Adrenal gland (tissue), 19 donors: ENCODE measurements at places on chromosomes 2 and 18.

DNA sequence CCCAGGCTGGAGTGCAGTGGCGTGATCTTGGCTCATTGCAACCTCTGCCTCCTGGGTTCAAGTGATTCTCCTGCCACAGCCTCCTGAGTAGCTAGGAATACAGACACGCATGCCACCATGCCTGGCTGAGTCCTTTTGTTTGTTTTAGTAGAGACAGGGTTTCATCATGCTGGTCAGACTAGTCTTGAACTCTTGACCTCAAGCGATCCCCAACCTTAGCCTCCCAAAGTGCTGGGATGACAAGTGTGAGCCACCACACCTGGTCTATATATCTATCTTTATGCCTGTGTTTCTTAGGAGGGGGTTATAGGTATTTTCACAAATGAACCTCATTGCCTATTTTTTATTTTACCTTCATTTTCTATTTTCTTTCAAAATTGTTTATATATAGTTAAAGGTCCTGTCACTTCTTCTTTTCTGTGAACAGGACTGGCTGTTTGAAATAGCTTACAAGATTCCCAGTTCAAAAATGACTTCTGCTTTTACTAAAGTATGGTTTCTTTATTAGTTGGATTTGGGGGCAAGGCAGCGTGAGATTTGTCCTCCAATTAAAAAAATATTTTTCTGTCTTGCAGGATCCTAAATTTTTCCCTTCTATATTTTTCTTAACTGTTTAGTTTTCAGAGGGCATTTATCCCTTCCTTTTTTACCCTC, 16.4 kb upstream of the MARCHF7 start:
- DNase-seq: no peak

GRCh38 chr18:78739882-78740677, 239.5 kb upstream of the SALL3 start:
- no peak for DNase-seq

DNA sequence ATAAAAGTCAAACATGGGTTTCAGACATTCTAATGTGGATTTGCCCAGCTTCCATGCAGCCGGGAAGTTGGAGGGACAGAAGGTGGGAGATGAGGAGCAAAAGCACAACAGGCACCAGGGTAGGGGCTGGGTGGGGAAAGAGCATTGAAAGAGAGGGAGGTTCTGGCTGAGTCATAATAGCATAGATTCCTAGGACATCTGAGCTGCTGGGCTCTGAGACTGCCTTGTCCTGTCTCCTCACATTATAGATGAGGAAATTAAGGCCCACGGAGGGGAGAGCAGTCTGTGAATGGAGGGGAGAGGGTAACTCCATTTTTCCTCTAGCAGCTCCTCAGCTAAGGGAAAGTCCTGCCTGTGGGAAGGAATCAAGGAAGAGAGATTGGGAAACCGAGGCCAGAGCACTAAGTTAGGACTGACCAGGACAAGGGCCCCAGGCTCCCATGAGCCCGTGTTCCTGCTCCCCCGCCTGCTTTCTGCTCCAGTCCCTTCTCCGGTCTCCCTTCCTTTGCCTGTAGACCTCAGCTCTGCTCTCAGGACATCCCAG, 26.2 kb downstream of the SH2D6 start:
- no peak for DNase-seq

GRCh38 chr2:67054728-67055127, 342.4 kb upstream of the ETAA1 start:
- DNase-seq: peak; percentile 88

GRCh38 chr18:48892146-48892855, 58.5 kb downstream of the SMAD7 start:
- no peak for DNase-seq

- DNase-seq: peak; percentile 87
Measured at GRCh38 chr2:200905618-200906296, 16.6 kb downstream of the NIF3L1 start.

DNA sequence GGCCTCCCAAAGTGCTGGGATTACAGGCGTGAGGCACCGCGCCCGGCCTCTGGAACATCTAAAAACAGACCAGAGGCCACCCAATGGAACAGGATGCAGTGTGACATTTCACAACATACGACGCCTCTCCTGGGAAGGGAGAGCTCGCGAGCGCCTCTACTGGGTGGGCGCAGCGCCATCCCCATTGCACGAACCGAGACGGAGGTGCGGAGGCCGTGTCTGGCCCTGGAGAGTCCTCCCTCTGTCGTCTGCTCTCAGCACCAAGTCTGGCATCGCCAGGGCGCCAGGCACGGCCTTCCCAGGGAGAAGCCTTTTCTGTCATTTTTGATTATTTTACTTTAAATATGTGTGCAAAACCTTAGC, 9.4 kb upstream of the GBX2 start:
- DNase-seq: no peak

DNA sequence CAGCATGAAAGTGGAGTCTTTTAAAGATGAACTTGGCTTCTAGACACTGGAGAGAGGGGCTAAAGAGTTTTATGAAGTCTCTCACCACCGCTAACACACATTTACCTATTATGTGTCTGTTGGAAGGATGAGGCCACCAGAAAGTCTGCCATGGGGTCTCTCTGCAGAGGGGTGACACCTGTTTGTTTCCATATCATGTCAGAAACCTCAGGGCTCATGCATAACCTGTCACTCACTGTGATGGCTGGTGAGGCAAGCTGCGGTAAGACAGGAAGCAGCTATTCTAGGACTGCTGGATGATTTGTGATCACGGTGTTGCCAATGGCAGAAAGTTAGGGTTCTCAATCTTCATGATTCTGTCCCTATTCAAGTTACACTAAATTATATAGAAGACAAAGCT, 60.8 kb upstream of the DNMT3A start:
- DNase-seq: no peak

DNA sequence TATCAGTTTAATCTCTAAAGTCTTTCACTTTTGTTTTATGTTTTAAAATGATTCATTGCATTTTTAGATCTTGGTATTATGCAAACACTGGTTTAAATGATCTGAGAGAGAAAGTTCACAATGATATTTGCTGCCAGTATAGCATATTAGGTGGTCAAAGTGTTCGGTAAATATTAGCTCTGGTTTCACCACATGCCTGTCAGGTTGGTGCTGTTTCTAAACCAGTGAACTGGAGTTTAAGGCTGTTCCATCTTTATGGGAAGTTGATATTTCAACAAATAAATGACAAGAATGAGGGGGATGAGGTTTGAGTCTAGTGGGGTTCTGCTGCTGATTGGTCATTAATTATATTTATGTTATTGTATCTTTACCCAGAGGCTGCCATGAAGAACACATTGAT, 436.4 kb downstream of the DCDC2C start:
- DNase-seq: no peak

DNA sequence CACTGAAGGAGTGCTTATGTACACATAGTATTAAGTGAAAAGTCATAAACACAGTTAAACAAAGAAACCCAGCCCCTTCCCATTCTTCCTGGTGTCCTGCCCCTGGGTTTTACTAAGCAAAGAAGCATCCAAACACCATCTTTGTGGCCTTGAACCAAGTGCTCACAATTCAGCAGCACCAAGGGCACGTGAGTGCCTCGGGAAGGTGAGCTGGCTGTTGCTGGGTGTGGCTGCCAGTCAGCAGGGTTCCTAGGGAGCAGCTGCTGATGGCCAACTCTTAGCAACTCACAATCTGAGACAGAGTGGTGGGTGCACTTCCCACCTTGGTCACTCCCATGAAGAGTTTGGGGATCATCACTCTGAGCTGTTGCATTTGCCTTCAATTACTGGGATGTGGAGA, 97.7 kb upstream of the PGAP1 start:
- no peak for DNase-seq

DNA sequence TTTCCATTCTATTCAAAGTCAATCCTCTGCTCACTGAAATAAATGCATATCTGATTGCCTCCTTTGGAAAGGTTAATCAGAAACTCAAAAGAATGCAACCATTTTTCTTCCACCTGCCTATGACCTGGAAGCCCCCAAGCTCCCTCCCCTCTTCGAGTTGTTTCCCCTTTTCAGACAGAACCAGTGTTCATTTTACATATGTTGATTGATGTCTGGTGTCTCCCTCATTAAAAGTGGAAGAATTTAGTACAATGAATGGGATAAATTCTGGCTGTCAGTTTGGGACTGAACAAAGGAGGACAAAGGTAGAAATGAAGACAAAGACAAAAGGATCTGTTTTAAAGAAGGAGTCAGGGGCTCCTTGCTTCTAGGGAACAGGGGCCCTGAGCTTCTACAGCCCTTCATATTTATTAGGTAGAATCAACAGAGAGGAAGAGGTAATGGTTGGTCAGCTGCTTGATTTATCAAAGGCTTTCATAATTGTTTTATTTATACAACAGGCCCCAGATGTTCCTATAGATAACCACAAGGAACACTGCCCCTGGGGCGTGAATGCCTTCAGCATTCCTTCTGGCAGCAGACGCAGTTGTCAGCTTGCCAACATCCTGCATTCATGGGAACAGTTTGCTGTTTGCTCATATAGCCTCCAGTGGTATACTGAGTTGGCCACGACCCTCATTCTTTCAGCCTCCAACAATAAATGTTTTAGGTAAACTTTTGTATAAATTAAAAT, 949.8 kb upstream of the LRATD1 start:
- no peak for DNase-seq

- peak; percentile 35 for DNase-seq
Measured at GRCh38 chr2:63861220-63861822, 19.6 kb downstream of the UGP2 start.

- no peak for DNase-seq
Measured at GRCh38 chr2:11578986-11579774, 45.3 kb downstream of the GREB1 start.

DNA sequence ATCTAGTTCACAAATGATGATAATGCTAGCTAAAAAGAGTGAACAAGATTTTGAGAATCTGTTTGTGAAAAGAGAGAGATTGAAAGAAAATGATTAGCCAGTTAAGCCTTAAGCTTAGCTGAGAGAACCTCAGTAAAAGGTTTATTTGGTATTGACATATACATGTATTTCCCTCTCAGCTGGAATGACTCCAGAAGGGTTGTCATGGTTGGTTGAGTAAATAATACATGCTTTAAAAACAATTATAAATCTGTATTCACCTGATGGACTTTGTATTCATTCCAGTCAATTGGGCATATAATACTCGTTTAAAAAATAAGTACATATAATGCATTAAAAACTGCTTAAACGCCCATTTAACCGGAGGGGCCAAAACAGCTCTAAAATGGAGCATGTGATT, 181.4 kb downstream of the GRB14 start:
- no peak for DNase-seq

DNA sequence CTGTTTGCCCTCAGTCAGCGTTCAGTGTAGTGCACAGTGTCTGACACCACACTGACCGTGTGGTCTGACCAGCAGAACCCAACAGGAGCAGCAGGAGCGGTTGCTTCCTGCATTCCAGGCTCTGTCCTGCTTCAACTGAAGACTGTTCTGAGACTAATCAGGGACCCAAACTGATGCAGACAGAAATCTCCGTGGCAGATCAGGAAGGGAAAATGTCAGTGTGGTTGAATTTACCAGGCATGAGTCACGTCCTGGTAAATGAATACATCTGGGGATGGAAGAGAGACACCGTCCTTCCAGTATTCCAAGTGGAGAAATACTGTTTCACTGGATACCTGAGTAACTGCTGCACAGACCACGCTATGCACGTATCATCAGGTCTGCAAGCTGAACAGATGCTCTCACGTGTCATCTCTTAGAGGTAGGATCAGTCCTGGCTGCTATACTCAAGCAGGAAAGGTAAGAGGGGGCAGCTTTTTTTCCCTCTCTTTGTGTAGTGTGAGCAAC, 223.6 kb upstream of the EPAS1 start:
- DNase-seq: peak; percentile 62

DNA sequence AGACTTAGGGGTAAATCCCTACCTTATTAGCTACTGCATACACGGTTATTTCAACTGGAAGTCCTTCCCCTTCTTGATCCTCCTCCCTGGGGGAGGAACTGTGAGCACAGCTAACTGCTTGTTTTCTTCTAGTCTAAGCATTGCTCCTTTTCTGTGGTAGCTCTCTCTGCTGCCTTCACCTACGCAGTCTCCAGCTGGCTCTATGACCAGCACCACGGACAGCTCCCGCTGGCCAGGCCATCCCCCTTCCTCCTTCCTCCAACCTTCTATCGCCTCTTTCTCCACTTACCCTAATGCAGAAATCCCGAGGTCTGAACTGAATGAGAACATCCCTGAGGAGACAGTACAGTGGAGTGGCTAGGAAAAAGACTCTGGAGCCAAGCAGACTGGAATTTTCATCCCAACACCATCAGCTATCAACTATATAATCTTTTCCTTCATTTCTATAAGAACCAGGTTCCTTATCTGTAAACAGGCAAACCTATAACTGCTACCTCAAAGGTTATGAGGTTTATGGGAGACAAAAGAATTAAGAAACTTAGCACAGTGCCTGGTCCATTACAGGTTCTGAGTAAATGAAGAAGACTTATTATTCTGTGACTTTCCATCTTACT, 4.7 kb upstream of the CFAP65 start:
- no peak for DNase-seq

DNA sequence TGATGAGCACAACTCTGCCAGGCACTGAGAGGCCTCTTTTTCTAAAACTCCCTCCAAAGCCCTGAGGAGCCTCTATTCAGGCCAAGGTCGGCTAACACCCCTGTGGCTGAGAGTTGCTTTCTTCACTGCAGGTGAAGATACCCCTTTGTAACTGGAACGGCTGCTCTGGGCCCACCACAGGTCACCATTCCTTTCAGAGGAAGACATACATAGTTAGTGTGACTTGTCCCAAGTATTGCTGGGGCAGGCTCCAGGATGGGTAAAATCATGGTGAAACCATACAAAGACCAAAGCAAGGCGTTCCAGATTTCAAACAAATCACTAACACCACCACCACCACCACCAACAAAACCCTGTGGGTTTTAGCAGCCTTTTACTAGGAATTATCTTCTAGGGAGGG, 36.8 kb downstream of the CHST10 start:
- no peak for DNase-seq

DNA sequence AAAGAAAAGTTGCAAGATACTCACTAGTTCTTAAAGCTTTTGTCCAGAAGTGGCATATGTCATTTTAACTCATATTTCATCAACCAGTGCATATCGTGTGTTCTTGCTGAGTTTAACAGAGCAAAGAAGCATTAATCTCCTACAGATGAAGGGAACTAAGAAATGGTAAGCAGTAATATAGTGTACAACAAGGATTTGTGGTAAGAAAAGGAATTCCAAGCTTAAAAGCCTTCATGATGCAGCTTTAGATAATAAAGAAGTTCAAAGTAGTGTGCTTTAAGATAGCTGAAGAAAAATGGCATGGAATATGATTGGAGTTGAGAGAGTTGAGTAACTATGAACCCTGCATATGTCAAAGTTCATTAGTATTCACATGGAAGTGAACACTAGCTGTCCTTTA, 649.8 kb upstream of the FSHR start:
- no peak for DNase-seq

- DNase-seq: no peak
Measured at GRCh38 chr2:173095356-173095755, 19.7 kb downstream of the MAP3K20 start.

- peak; percentile 32 for DNase-seq
Measured at GRCh38 chr2:109516445-109517117, 97.2 kb downstream of the SEPTIN10 start.

DNA sequence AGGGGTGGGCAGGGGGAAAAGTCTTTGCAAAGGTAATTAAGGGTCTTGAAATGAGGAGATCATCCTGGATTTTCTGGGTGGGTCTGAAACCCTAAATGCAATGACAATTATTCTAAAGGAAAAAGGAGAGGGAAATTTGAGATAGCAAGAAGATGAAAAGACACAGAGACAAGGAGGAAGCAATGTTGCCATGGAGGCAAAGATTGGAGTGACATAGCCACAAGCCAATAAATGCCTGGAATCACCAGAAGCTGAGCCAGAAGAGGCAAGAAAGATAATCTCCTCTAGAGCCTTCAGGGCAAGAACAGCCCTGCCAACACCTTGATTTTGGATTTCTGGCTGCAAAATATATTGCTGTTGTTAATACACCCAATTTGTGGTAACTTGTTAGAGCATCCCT, 1246.3 kb upstream of the PIK3C3 start:
- no peak for DNase-seq
